IMR-90 (cell line): ENCODE measurements at places on chromosomes 5 and 9. TPM values are rescaled to one million over a fixed set of nuclear protein-coding genes. Genes with fewer than 3 reads are reported as not detected.

- H3K36me3 ChIP-seq: no peaks in the 10 kb centered on the region
- no peak overlapping the region for H3K27ac ChIP-seq
- no peak overlapping the region for H3K4me3 ChIP-seq
- H3K4me1 ChIP-seq: no peaks in the 10 kb centered on the region
- H3K27me3 ChIP-seq: no peaks in the 10 kb centered on the region
- no peak for DNase-seq
Observed at GRCh38 chr5:45793638-45794532, 97.7 kb upstream of the HCN1 start.

DNA sequence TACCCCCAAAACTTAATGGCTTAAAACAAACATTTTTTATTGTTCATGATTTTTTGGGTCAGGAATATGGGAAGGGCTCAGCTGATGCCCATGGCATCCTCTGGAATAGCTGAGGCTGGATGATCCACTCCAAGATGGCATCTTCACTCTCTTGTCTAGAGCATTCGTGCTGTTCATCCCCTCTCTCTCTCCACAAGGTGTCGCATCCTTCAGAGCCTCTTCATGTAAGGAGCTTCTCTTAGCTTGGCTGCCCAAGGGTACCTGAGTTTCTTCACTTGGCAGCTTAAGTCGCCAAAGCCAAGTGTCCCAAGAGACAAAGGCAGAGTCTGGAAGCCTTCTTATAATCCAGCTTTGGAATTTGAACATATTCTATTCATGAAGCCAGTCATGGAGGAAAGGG lies 294.7 kb downstream of the CHSY3 start:
- H3K36me3 ChIP-seq: no peaks in the 10 kb centered on the region
- H3K27ac ChIP-seq: no peak overlapping the region
- H3K27me3 ChIP-seq: no peaks in the 10 kb centered on the region
- DNase-seq: no peak
- no peaks in the 10 kb centered on the region for H3K4me1 ChIP-seq

DNA sequence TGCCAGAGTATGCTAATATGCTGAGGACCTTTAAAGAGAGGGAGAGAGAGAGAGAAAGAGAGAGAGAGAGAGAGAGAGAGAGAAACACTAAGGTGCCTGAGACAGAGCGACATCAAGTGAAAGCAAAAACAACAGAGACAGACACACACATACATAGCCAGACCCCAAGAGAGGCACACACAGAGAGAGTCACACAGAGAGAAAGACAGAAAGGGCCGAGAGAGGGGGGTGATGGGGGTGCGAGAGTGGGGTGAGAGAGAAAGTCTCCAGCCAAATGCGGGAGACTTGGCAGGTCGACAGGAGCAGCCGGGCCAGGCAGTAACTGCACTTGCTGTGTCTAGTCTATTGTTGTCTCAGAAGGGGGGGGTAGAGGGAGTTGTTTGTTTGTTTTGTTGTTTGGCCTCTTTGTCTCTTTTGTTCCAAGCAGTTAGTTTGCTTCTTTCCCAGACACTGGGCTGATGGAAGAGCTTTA lies 30.1 kb upstream of the NFIB start:
- peaks cover 2% of the 10 kb centered on the region; the same call in 1 of the 2 replicates for H3K4me1 ChIP-seq
- no peak overlapping the region for H3K27ac ChIP-seq
- H3K36me3 ChIP-seq: no peaks in the 10 kb centered on the region

GRCh38 chr9:22392523-22392922 lies 54.1 kb upstream of the DMRTA1 start:
- DNase-seq: no peak
- H3K4me3 ChIP-seq: no peak overlapping the region
- no peak overlapping the region for H3K27ac ChIP-seq
- H3K36me3 ChIP-seq: no peaks in the 10 kb centered on the region
- no peaks in the 10 kb centered on the region for H3K4me1 ChIP-seq
- no peaks in the 10 kb centered on the region for H3K27me3 ChIP-seq

DNA sequence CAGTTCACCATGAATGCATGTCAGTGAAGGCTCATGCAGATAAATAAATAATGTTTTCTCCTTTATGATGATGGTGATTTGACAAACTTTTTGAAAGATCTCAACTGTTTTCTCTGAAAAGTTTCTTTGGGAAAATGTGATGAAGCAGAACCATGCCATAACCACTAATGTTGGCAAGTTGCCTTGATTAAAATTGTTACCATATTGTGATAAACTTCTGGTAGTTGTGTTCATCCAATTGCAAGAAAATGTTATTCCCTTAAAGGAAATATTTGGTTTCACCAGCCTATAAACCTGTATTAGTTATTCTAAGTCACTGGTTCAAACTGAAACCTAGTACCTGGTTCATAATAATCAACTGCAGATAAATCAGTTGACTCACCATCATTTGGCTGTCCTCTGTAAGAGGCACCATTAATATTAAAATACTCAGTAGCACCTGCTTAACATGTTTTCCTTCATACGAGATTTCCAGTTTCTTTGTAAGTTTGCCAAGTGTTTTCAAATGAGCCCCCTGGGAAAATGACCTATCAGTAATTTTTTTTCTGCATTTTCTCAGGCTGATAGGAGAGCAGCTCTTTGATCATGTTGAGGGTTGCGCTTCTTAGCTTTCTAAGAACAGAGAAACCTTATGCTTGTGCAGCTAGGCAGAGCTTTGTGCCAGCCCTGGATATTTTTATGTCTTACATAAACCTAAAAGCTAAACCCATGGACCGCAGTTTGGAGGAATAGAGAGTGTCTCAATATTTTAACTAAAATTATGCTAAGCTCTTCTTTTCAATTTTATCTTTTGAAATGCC lies 88.0 kb downstream of the LURAP1L start:
- H3K27me3 ChIP-seq: no peaks in the 10 kb centered on the region
- H3K36me3 ChIP-seq: no peaks in the 10 kb centered on the region
- H3K27ac ChIP-seq: no peak overlapping the region
- no peak overlapping the region for H3K4me3 ChIP-seq

DNA sequence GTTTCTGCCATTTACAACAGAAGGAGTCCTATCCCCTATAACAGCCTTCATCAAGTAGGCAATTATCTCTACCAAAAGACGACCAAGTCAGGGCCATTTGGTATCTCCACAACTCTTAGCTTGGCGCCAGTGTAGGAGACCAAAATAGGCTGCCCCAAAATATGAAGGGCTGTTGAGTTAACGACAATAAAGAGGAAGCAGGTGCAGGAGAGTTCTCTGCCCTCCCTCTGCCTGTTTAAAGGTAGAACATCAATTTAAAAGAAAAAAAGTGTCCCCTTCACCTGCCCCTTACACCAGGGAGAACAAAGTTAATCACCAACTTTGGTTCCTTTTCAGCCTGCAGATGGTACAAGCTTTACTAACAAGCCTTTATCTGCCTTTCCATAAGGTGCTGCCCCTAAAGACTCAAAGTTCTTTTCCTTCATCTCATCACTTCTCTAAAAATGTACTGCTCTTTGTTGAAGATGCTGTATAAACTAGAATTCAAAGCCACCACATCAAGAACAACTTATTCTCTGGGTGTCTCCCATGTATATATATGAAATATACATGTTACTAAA lies 33.3 kb downstream of the PPP1R2B start:
- no peak overlapping the region for H3K27ac ChIP-seq
- H3K4me3 ChIP-seq: no peak overlapping the region
- H3K27me3 ChIP-seq: no peaks in the 10 kb centered on the region
- H3K4me1 ChIP-seq: no peaks in the 10 kb centered on the region
- DNase-seq: no peak
- no peaks in the 10 kb centered on the region for H3K36me3 ChIP-seq

The CCNO gene
- total RNA-seq: not detected in 2 replicates

The FCN1 gene
- not detected in 2 replicates for total RNA-seq
